ENCODE measurements at places on chromosomes 7 and 10.

GRCh38 chr7:1580422-1581030 is 10.7 kb upstream of the PSMG3 start:
- DNase-seq, result no peak

GRCh38 chr10:49119746-49120145 is 4.4 kb upstream of the VSTM4 start:
- no peak for DNase-seq

DNA sequence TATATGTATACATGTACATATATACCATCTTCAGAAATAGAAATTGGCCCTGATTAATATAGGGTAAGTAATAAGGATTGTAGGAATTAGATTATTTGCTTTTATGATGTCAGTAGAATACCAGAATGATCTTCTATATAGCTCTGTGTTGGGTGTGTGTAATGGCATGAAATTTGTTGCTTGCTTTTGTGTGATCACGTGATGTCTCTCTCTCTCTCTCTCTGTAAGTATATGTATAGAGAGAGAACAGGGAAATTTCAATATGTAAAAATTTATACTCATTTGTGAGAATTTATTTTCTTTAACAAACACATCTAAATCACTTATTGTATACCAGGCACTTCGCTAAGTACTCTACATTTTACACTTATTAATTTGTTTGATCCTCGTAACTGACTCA is 272.7 kb downstream of the BICC1 start:
- DNase-seq, result no peak

- no peak for DNase-seq
Observed at GRCh38 chr7:74525881-74526280, 72.2 kb downstream of the GTF2IRD1 start.

GRCh38 chr7:49775949-49776443 is 2.6 kb downstream of the VWC2 start:
- no peak for DNase-seq

DNA sequence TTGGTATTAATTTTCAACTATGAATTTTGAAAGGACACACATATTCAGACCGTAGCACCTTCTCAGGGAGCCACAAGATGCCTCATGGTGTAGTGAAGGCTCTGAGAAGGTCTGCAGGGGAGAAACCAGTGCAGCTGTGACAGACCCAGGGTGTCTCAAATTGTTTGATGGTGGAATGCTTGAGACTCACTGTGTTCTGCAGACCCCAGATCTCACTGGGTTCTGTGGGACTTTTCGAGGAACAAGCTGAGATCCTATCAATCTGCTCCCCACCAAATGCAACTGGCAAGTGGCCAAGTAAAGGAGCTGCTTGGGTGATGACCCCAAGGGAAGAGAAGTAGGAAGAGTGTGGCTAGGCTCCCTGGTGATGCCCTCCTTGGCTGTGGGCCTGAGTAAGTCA is 130.5 kb upstream of the UNC5B start:
- DNase-seq, result no peak

GRCh38 chr7:49636400-49636799 is 137.0 kb upstream of the VWC2 start:
- DNase-seq, result no peak

DNA sequence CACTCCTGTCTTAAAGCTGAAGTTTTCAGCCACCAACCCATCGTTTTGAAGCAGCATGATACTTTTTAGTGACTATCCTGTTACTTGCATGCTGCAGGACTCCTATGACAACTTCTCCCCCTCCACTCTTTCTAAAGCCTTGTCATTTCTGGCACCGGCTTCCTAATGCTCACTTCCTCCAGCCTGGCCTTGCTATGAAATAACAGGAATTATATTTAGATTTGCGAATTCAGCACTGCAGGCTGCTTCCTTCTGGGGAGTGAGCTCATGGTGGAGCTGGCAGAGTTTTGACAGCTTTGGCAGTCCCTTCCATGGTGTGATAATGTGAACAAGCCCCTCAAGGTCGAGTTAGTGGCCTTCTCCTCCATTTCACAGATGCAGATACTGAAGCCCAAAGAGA is 13.4 kb downstream of the BLNK start:
- DNase-seq, result no peak

GRCh38 chr10:31321396-31321941 is 2.5 kb downstream of the ZEB1 start:
- DNase-seq, result no peak
